ENCODE measurements at places on chromosomes 3 and 15.

GRCh38 chr3:129809297-129809696, 84.2 kb downstream of the TMCC1 start:
- no peak for DNase-seq

- DNase-seq = no peak
Observed at GRCh38 chr3:15645246-15645645, 43.7 kb downstream of the BTD start.

- no peak for DNase-seq
Observed at GRCh38 chr3:57743496-57743895, 12.6 kb upstream of the SLMAP start.

GRCh38 chr3:66138336-66139313, 82.2 kb upstream of the SLC25A26 start:
- no peak for DNase-seq

GRCh38 chr3:72006631-72007556, 221.9 kb upstream of the PROK2 start:
- no peak for DNase-seq

DNA sequence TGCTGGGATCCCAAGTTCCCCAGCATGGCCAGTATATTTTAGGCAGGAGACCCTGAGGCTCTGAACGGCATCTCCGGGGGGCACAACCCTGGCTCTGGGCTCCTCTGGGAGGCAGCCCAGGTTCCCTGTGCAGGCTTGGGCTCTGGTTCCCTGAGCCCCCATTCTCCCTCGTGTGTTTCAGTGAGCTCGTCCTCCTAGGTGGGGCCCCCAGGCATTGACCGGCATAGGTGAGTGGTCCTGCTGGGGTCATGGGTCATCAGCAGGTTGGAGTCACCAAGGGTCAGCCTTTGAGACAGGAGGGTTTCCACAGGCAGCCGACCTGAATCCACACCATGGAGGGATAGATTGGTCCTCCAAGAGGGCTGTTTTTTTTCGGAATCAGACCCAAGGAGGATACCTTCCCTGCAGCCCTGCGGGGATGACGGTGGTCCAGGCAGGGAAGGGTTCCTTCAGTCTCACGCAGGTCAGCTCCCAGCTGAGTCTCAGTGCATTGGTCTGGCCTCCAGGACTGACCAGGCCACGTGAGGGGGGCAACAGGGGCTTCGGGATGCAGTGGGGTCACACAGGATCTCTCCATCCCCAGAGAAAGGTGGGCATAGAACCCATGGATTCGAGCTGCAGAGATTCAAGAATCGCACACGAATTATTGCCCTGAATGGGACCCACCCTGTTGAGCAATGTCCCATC, 226.0 kb downstream of the SNRPN start:
- DNase-seq = no peak

GRCh38 chr3:28951772-28952556, 328.9 kb upstream of the RBMS3 start:
- no peak for DNase-seq

All from SIG-M5 (cell line).